Astrocyte (in vitro differentiated cells and primary cell): ENCODE measurements at places on chromosomes 6 and 20.
A peak's percentile ranks its signal among the peaks of the same experiment; 100 is the strongest.

DNA sequence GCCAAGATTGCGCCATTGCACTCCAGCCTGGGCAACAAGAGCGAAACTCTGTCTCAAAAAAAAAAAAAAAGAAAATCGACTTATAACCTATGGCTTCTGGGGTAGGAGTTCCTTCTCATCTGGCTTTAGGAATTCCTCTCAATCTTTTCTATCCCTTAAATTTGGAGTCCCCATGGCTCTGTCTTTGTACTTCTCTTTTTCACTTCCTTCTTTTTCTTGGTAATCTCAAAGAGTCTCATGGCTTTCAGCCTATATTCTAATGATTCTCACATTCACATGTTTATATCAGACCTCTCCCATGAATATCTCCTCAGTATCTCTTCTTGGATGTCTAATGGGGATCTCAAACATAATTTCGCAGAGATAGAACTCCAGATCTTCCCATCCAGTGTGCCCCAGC is 42.8 kb upstream of the RALGAPA2 start:
- no peaks in the 10 kb centered on the region for H3K36me3 ChIP-seq
- no peak for DNase-seq
- H3K27me3 ChIP-seq, result no peaks in the 10 kb centered on the region
- H3K4me1 ChIP-seq, result no peaks in the 10 kb centered on the region
- no peak overlapping the region for H3K4me3 ChIP-seq
- H3K27ac ChIP-seq, result no peak overlapping the region

DNA sequence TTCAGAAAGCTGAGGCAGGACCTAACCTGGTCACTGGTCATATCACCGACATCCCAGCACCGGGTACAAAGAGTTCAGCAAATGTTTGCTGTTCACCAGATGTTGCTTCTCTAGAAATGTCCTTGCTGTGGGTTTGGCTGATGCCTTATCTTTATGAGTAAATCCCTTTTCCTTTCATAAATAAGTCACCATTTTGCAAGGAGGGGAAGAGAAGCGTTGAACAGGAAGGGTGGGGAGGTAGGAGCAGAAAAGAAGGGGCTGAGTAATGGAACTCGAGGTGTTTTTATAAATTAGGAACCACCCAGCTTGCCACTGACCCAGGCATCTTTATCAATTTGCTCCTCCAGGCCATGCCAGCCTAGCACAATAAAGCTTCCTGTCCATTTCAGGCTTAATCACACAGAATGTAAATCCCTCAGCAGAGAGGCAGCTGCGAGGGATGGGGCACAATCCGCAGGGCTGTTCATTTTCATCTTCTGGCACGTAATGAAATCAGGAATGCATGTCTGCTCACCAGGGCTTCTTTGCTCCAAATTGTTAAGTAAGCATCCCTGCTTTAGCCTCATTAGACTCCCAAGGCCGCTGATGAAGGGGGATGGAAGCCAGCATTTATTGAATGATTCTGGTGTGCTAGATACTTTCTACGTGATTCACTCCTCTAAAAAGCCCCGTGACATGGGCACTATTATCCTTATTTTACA is 371.9 kb upstream of the CHD6 start:
- H3K4me1 ChIP-seq, result no peaks in the 10 kb centered on the region
- H3K36me3 ChIP-seq, result no peaks in the 10 kb centered on the region
- DNase-seq, result no peak
- H3K27ac ChIP-seq, result no peak overlapping the region

GRCh38 chr6:119234457-119234856 is 115.1 kb downstream of the MAN1A1 start:
- DNase-seq, result no peak
- H3K27ac ChIP-seq, result no peak overlapping the region
- H3K4me3 ChIP-seq, result no peak overlapping the region
- no peaks in the 10 kb centered on the region for H3K36me3 ChIP-seq

GRCh38 chr6:20129290-20130088 is 82.8 kb downstream of the MBOAT1 start:
- DNase-seq, result no peak
- H3K27me3 ChIP-seq, result no peaks in the 10 kb centered on the region
- H3K4me3 ChIP-seq, result no peak overlapping the region
- no peak overlapping the region for H3K27ac ChIP-seq
- no peaks in the 10 kb centered on the region for H3K36me3 ChIP-seq
- no peaks in the 10 kb centered on the region for H3K4me1 ChIP-seq

GRCh38 chr20:15726416-15726815 is 846.8 kb downstream of the KIF16B start:
- H3K4me1 ChIP-seq, result no peaks in the 10 kb centered on the region
- no peak overlapping the region for H3K4me3 ChIP-seq
- H3K36me3 ChIP-seq, result no peaks in the 10 kb centered on the region
- H3K27me3 ChIP-seq, result no peaks in the 10 kb centered on the region
- no peak for DNase-seq
- no peak overlapping the region for H3K27ac ChIP-seq

DNA sequence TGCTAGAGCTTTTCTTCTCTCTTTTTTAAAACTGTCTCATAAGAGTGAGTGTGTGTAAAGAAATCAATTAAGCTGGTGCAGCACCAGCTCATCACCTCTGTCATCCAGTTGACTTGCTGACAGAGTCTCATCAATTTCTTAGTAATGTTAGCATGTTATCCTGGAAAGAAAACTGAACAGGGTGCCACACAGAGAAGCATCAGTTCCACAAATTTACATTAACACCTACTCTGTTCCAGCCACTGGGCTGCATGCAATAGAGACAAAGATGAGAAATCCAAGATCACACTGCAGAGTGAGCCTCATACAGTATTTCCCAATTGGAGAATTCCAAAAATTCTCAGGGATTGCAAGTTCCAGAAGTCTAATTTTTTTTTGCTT is 207.0 kb upstream of the CITED2 start:
- H3K27ac ChIP-seq, result no peak overlapping the region
- H3K36me3 ChIP-seq, result no peaks in the 10 kb centered on the region
- H3K4me3 ChIP-seq, result no peak overlapping the region
- no peaks in the 10 kb centered on the region for H3K27me3 ChIP-seq
- no peak for DNase-seq

DNA sequence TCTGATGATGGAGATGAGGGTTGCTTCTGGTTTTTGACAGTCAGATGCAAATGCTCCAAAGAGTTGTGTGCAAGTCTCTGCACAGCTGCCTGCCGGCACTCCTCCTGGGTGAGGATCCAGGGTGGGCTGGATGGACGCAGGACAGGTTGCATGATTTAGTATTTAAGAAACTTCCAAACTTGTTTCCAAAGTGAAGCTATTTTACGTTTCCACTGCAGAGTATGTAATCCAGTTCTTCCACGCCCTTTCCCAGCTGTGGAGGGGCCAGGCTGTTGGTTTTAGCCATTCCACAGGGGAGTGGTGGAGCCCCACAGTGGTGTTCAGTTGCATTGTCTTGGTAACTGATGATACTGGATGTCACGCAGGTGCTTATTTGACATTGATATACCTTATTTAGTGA is 157.3 kb downstream of the THBS2 start:
- H3K27me3 ChIP-seq, result no peaks in the 10 kb centered on the region
- peaks cover 30% of the 10 kb centered on the region for H3K4me1 ChIP-seq
- no peak for DNase-seq
- H3K4me3 ChIP-seq, result no peak overlapping the region
- peak overlapping the region; percentile 85 for H3K27ac ChIP-seq

- DNase-seq, result peak; percentile 76
- H3K27ac ChIP-seq, result no peak overlapping the region
Observed at GRCh38 chr20:61757678-61758563, 307.8 kb downstream of the TAF4 start.

GRCh38 chr20:14055127-14055742 is 59.9 kb downstream of the MACROD2 start:
- H3K27me3 ChIP-seq, result no peaks in the 10 kb centered on the region
- H3K27ac ChIP-seq, result no peak overlapping the region
- no peaks in the 10 kb centered on the region for H3K36me3 ChIP-seq
- no peaks in the 10 kb centered on the region for H3K4me1 ChIP-seq
- peak; percentile 22 for DNase-seq

DNA sequence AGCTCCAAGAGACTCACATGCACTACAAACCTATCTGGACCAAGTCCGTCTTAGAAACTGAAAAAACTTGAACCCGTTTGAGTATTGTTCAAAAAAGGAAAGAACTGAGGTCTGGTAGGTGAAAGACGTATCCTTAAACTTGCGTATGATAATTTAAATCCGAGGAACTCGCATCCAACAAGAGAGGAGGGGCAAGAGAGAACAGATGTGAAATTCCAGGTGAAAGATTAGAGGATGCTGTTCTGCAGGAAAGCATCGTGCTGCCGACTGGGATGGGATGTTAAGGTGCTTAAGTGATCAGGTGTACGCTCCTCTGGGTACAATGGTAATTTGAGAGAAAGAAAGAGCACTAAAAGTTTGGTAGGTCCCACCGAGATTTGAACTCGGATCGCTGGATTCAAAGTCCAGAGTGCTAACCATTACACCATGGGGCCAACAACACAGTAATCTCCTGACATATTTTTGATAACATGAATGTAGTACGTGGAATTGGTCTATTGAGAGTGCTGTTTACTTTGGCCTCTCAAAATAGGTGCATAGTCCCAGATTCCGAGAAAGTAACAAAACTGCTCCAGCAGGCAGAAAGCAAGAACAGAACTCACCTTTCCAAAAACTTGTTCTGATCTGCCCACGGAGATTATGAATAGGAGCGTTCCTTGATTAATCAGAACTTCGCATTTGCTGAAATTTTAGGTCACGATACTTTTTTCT is 53.5 kb upstream of the BTN3A2 start:
- peaks cover 16% of the 10 kb centered on the region for H3K4me1 ChIP-seq
- peak; percentile 56 for DNase-seq
- no peaks in the 10 kb centered on the region for H3K27me3 ChIP-seq
- H3K27ac ChIP-seq, result peak overlapping the region; percentile 12
- H3K36me3 ChIP-seq, result no peaks in the 10 kb centered on the region

DNA sequence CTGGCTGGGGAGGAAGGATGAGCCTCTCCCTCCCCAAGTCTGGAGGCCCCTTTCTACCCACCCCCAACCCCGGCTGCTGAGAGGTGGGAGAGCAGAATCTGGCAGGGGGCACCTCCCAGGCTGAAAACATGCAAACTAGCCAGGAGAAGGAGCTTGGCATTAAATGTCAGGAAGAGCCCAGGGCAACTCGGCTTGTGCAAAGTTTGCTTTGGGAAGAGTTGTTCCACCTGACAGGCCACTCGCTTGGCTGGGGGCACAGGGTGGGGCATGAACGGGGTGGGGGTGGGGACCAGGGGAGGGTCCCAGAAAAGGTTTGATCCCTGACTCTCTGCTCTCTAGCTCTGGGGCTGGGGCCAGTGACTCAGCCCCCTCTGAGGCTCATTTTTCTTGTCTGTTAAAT is 3.0 kb downstream of the SPDEF start:
- H3K27me3 ChIP-seq, result no peaks in the 10 kb centered on the region
- no peaks in the 10 kb centered on the region for H3K4me1 ChIP-seq
- H3K4me3 ChIP-seq, result no peak overlapping the region

GRCh38 chr6:29531668-29532067 is 27.9 kb downstream of the UBD start:
- H3K4me1 ChIP-seq, result no peaks in the 10 kb centered on the region
- DNase-seq, result no peak
- no peak overlapping the region for H3K27ac ChIP-seq
- no peak overlapping the region for H3K4me3 ChIP-seq
- no peaks in the 10 kb centered on the region for H3K36me3 ChIP-seq

GRCh38 chr20:56343861-56344381 is 14.9 kb upstream of the FAM210B start:
- H3K4me3 ChIP-seq, result peak overlapping the region; percentile 37
- H3K4me1 ChIP-seq, result peaks cover 4% of the 10 kb centered on the region
- H3K27me3 ChIP-seq, result peaks cover 12% of the 10 kb centered on the region
- H3K27ac ChIP-seq, result no peak overlapping the region
- DNase-seq, result no peak
- no peaks in the 10 kb centered on the region for H3K36me3 ChIP-seq

GRCh38 chr6:166958926-166959861 is 2.8 kb upstream of the RNASET2 start:
- H3K36me3 ChIP-seq, result no peaks in the 10 kb centered on the region
- no peak for DNase-seq
- no peaks in the 10 kb centered on the region for H3K27me3 ChIP-seq
- H3K4me3 ChIP-seq, result no peak overlapping the region
- H3K4me1 ChIP-seq, result peaks cover 14% of the 10 kb centered on the region

GRCh38 chr6:34050691-34051090 is 95.2 kb downstream of the GRM4 start:
- H3K4me1 ChIP-seq, result no peaks in the 10 kb centered on the region
- no peak for DNase-seq
- no peak overlapping the region for H3K27ac ChIP-seq

GRCh38 chr6:33746036-33746600 is 587 bp downstream of the IP6K3 start:
- DNase-seq, result peak; percentile 21
- H3K4me3 ChIP-seq, result no peak overlapping the region
- H3K27me3 ChIP-seq, result peaks cover 16% of the 10 kb centered on the region

DNA sequence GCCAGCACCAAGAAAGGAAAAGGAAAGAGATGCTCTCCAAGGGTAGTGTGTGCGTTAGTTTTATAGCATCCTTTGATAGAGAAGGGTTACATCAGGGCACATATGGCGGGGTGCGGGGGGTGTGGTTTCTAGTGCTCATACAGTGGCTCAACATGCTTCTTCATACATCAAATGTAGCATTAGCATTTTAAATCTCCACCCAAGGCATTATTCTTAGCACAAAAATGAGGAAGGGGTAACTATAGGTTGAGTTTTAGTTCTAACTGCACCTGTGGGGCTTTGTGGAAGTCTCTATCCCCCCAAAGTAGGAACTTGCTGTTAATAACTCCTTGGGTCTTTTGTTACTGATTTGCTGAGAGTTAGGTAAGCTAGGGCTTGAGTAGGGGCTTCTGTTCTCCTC is 89.3 kb downstream of the CEP57L1 start:
- H3K4me1 ChIP-seq, result no peaks in the 10 kb centered on the region
- DNase-seq, result no peak
- no peak overlapping the region for H3K4me3 ChIP-seq
- H3K36me3 ChIP-seq, result no peaks in the 10 kb centered on the region
- H3K27ac ChIP-seq, result no peak overlapping the region

- H3K4me1 ChIP-seq, result no peaks in the 10 kb centered on the region
- H3K36me3 ChIP-seq, result no peaks in the 10 kb centered on the region
- H3K4me3 ChIP-seq, result no peak overlapping the region
- H3K27ac ChIP-seq, result no peak overlapping the region
- H3K27me3 ChIP-seq, result no peaks in the 10 kb centered on the region
- DNase-seq, result no peak
Observed at GRCh38 chr6:140001005-140001404, 626.6 kb upstream of the CITED2 start.
